HS-27A (cell line): ENCODE measurements at places on chromosomes 4 and X.

- DNase-seq: no peak
These were observed 67.0 kb downstream of the AASDH start for GRCh38 chr4:56320293-56320692.

GRCh38 chr4:9971711-9972110 lies 49.6 kb downstream of the SLC2A9 start:
- no peak for DNase-seq

DNA sequence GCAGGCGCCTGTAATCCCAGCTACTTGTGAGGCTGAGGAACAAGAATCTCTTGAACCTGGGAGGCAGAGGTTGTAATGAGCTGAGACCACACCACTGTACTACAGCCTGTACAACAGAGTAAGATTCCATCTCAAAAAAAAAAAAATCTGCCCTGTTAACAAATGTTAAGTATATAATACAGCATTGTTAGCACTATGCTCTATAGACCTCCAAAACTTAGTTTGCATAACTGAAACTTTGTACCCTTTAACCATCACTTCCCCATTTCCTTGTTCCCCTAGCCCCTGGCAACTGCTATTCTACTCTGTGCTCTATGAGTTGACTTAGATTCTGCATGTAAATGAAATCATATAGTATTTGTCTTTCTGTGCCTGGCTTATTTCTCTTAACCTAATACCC lies 76.7 kb downstream of the TAB3 start:
- no peak for DNase-seq

- no peak for DNase-seq
These were observed 108.8 kb upstream of the BMP2K start for GRCh38 chr4:78667325-78667724.

DNA sequence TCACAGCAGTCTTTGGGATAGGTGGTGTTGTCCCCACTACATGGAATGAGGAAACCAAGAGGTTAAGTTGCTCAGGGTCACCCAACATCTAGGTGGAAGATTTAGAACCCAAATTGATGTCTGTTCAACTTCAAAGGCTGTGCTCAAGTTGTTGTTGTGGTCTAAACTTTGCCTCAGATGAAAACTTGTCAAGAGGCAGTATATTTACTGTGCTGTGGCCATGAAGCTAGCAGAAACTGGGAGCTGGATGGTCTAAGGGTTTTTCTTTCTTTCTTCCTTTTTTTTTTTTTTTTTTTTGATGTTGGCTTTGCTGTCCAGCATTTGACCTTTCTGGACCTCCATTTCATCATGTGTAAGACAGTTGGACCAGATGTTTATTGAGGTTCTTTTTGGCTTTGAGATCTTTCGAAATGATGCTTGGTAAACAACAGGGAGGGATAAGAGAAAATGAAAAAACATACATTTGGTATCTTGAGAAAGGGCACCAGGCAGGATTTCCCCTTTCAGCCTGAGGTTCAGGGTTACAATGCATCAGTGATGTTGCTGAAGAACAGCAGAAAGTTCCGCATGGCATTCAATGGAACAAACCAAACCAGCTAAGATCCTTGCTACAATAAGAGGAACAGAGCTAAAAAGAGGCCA lies 166.2 kb upstream of the RPS6KA3 start:
- DNase-seq: no peak

- no peak for DNase-seq
These were observed 102.5 kb downstream of the DCHS2 start for GRCh38 chr4:154389148-154389547.

- no peak for DNase-seq
These were observed 502.6 kb downstream of the EPHA5 start for GRCh38 chr4:65167719-65168118.

DNA sequence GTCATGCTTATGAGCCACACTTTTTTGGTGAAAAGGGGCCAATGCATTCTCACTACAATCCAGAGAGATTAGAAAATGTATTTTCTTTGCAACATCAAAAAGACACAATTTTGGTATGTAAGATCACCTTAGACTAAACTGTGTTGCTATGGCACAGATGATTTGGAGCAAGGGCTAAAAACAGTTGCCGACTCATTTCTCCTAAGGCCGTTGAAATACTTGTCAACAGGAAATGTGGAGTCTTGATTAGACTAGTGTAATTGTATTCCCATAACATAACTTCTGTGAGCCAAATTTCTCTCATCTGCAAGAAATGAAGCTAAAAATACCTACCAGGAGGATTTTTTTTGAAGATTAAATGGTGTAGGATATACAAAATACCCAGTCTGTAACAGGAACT lies 2547.7 kb downstream of the ARAP2 start:
- no peak for DNase-seq

- DNase-seq: no peak
These were observed 159.7 kb downstream of the ARHGAP10 start for GRCh38 chr4:147891476-147892115.

- no peak for DNase-seq
These were observed 19.4 kb downstream of the RPS6KA6 start for GRCh38 chrX:84168574-84168973.

- DNase-seq: no peak
These were observed 340.7 kb downstream of the RAB28 start for GRCh38 chr4:13143222-13144070.
